ENCODE measurements at places on chromosomes 1 and 21.

DNA sequence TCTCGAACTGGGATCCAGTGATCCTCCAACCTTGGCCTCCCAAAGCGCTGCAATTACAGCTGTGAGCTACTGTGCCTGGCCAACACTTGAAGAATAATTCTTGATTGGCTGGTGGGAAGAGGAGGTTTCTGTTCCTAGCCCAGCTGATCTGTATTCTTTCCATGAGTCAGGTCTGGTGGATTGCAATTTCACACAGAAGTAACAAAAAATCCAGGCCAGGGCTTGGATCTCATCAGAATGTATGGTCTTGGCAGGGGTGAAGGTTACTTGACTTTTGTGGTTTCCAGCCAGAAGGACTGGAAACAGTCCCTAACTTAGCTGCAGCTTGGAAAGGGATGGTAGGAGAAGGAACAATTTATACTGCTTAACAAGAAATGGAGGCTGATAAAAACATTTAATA lies 5.1 kb upstream of the HP1BP3 start:
- DNase-seq: no peak

- no peak for DNase-seq
Measured at GRCh38 chr1:209063767-209064659, 519.5 kb upstream of the CAMK1G start.

GRCh38 chr1:112458756-112459155 lies 50.0 kb upstream of the WNT2B start:
- no peak for DNase-seq

GRCh38 chr1:225685476-225686176 lies 32.7 kb upstream of the ENAH start:
- DNase-seq: no peak

GRCh38 chr1:11806307-11806936 lies 431 bp downstream of the CLCN6 start:
- no peak for DNase-seq

- DNase-seq: no peak
Measured at GRCh38 chr21:37136261-37136660, 63.2 kb downstream of the TTC3 start.

DNA sequence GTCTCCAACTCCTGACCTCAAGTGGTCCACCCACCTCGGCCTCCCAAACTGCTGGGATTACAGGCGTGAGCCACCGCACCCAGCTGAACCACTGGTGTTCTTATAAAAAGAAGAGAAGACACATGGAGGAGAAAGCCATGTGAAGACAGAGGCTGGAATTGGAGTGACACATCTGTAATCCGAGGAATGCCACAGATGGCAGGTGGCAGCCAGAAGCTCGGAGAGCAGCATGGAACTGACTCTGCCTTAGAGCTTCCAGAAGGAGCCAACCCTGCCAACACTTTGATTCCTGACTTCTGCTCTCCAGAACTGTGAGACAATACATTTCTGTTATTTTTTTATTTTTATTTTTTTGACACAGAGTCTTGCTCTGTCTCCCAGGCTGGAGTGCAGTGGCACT lies 59.0 kb upstream of the ATP2B4 start:
- no peak for DNase-seq

DNA sequence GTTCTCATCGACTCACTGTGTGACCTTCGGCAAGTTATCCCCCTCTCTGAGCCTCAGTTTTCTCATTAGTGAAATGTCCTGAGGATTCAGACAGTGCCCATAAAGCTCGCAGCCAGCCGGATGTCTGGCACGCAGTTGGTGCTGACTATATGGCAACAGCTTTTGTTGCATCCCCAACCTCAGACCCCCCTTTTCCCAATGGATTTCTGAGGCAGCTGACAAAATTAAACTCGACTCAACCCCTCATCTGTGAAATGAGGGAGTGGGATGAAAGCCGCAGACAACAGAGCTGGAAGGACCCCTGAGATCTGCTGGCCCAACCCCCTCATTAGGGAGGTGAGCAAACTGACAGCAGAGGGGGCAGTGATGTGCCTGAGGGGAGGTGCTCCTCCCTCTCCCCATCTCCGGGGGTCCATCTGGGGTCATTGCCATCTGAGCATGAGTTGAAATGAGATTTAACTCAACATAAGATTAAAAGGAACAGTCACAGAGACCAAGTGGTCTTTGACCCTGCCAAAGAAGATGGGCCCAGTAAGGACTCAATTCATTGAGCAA lies 40.4 kb downstream of the NKAIN1 start:
- DNase-seq: no peak

DNA sequence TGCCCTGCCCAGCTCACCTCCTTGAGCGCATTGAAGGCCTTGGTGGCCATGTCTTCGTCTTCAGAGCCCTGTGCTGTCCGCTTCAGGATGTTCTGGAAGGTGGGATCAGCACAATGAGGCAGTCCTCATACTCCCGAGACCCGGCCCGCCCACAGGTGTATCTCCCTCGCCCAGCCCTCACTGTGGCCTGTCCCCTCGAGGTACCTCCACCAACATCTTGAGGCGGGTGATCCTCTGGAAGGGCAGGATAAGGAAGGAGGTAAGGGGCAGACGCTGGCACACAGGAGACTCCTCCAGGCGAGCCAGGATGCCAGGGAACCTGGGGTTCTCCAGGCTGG lies 7.1 kb downstream of the ARHGEF19 start:
- no peak for DNase-seq

DNA sequence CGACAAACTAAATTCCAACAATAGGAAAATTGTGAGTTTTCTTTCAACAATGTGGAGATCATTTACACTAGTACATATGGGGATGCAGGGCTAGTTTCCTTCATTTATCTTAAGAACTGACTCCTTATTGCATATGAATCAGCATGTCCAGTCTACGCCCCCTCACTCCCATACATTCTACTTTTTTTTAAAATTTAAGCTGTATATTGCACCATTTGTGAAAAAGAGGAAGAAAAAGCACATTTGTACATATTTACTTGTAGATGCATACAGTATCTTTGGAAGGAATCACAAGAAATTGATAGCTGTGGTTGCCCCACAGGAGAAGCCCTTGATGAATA lies 15.9 kb downstream of the VPS26C start:
- no peak for DNase-seq

DNA sequence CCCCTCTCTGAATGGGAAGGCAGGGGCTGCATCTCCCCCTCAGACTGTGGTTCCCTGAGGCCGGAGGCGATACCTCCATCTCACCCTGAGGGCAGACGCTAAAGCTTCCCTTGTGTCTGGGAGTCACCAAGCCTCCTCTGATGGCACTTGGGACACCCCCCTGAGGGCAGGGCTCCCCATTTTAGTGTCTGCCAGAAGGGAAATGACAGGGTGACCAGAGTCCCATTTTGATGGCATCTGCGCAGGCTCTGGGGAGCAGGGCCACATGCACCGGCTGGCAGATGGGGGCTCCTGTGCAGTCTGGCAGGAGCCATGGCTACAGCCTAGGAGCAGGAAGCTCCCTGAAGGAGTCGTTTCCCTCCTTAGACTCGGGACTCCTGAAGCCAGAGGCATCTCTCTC lies 1.7 kb downstream of the S100A2 start:
- DNase-seq: no peak

DNA sequence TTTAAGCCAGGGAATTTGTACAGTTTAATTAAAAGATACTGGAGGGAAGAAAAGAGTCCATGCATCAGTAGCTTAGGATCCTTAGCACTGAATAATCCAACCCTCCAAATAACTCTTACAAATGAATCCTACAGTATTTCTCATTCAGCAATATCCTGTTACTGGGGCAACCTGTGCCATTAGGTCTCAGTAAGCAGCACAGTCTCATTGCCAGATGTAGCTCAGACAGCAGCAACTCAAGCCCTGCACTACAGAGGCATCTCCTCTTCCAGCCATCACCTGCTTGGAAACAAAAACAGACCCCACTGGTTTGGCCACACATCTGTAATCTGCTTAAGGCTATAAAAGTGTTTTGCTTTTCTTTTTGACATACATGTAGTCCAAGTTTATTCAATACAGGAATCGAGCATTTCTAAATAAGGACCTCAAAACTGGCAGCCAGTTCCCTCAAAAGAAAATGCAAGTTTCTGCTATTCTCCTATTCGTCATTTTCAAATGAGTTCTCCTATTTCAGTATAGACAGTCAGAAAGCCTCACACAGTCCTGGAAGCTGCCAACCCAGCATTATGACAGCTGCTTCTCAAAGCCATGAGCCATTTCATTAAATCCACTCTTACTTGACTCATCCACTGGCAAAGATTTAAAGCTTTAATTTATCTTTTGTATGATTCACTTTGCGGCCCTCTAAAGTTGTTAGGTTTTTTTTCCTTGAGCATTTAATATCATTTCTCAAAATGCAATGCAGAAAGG lies 129.0 kb downstream of the APP start:
- no peak for DNase-seq

- no peak for DNase-seq
Measured at GRCh38 chr1:28290851-28291250, 31.5 kb downstream of the SESN2 start.
